ENCODE measurements at places on chromosomes 4 and X.

- DNase-seq = no peak
These were observed 1.8 kb downstream of the FGF5 start for GRCh38 chr4:80268081-80268823.

DNA sequence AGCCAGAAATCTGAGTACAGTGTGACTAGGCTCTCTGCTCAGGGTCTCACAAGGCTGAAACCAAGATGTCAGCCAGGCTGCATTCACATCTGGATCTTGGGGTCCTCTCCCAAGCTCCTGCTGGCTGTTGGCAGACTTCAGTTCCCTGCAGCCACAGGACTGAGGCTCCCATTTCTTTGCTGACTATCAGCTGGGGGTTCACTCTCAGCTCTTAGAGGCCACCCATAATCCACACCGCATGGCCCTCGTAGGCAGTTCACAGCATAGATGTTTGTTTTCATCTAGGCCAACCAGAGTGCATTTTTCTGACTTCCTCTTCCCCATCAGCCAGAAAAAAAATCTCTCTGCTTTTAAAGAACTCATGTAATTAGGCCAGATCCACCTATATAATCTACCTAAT is 8.2 kb upstream of the WDR44 start:
- DNase-seq = no peak

GRCh38 chrX:136810493-136810892 is 29.8 kb upstream of the ARHGEF6 start:
- peak; percentile 52 for DNase-seq

DNA sequence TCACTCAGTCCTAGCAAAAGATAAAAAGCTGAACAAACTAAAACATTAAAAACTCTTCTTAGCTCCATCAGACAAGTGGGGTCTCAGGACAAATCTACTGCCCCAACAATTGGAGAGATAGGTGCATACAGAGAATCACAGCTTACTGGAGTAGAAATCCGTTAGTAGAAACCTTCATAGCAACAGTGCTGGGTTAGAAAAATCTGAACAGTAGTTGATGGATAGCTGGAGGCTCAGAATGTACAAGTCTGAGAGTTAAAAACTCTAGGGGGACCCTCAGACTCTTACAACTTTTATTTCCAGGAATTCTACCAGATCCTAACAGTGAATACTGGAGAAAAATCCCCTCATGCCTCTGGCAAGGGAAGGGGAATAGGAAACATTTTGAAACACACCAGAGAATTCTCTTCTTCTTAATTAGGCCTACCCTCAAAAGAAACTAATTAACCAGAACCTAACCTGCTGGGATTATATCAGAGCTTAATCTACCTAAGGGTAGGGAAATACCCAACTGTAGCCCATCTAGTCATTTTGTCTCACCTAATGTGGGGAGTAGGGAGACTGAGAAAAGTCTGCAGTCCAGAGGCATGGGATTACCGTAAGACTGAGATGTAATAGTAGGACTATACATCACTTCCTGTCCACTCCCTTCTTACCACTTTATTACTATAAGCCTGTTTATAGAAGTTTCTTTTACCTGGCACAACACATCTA is 165.0 kb upstream of the CTSO start:
- no peak for DNase-seq

- no peak for DNase-seq
These were observed 47.8 kb downstream of the GAB1 start for GRCh38 chr4:143384381-143384994.

DNA sequence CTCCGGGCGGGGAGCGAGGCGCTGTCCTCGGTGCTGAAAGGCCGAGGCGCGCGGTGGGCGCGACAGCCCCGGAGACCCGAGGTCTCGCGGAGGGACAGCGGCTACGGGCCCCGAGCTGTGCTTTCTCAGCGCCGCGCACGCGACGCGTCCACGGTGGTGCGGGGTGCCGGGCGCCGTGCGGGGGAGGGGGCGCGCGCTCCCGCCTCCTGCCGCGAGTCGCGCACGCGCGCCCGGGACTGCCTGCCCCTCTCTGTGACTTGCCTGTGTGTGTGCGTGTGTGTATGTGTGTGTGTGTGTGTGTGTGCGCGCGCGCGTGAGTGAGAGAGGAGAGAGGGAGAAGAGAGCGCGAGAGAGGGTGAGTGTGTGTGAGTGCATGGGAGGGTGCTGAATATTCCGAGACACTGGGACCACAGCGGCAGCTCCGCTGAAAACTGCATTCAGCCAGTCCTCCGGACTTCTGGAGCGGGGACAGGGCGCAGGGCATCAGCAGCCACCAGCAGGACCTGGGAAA is at the start of gene GRIA2:
TSS of gene GRIA2 (plus strand) at position 358 of the 511 bp plus-strand sequence. CDS start 315 bp downstream, outside the sequence.
- DNase-seq = no peak

GRCh38 chr4:113020966-113021365 is 28.5 kb upstream of the ANK2 start:
- DNase-seq = no peak

Data from DND-41 (cell line).